ENCODE measurements at places on chromosomes 6 and 20. TPM values are rescaled to one million over a fixed set of nuclear protein-coding genes. Genes with fewer than 3 reads are reported as not detected.

The GATA5 gene
- 2.3 TPM for total RNA-seq

The KIAA0408 gene
- 7.5 TPM for total RNA-seq

The RIPPLY2 gene
- 2.1 TPM for total RNA-seq

The CD109 gene
- total RNA-seq, result 4.0 TPM

The SLC4A11 gene
- 39.5 TPM for total RNA-seq

The KCNG1 gene
- total RNA-seq, result 34.6 TPM

The CDH22 gene
- total RNA-seq, result 0.16 TPM

The OR2H1 gene
- not detected for total RNA-seq

The JPH2 gene
- 0.81 TPM for total RNA-seq

The ULBP2 gene
- total RNA-seq, result 0.13 TPM

The TNFRSF6B gene
- total RNA-seq, result not detected

The PRRC2A gene
- 372 TPM for total RNA-seq

The SLC17A2 gene
- total RNA-seq, result not detected

The FAM209B gene
- total RNA-seq, result 0.64 TPM

The GNAS-AS1 gene
- 13.4 TPM for total RNA-seq

The ADTRP gene
- 0.98 TPM for total RNA-seq

The HLA-DOB gene
- total RNA-seq, result 0.46 TPM

The CENPB gene
- 58.7 TPM for total RNA-seq

The NOX3 gene
- 0.09 TPM for total RNA-seq

The BFSP1 gene
- total RNA-seq, result 3.0 TPM

The MMUT gene
- total RNA-seq, result 11.2 TPM

The ANKRD6 gene
- 12.6 TPM for total RNA-seq

The CAGE1 gene
- 0.11 TPM for total RNA-seq

The GMPR gene
- 2.4 TPM for total RNA-seq

The RFX6 gene
- 0.11 TPM for total RNA-seq

The GSTA2 gene
- total RNA-seq, result 0.14 TPM

The TRIM10 gene
- total RNA-seq, result 0.22 TPM

The ALDH8A1 gene
- total RNA-seq, result 0.46 TPM

The BANF2 gene
- total RNA-seq, result not detected

The XKR7 gene
- total RNA-seq, result 2.3 TPM

The FAM184A gene
- 19.2 TPM for total RNA-seq

The TIAM2 gene
- 19.2 TPM for total RNA-seq

The FAXC gene
- 11.1 TPM for total RNA-seq

The SLC32A1 gene
- total RNA-seq, result 0.09 TPM

The CYP39A1 gene
- total RNA-seq, result 1.3 TPM

The ECT2L gene
- not detected for total RNA-seq
